ENCODE measurements at places on chromosomes 1 and 21.
A peak's percentile ranks its signal among the peaks of the same experiment; 100 is the strongest.

DNA sequence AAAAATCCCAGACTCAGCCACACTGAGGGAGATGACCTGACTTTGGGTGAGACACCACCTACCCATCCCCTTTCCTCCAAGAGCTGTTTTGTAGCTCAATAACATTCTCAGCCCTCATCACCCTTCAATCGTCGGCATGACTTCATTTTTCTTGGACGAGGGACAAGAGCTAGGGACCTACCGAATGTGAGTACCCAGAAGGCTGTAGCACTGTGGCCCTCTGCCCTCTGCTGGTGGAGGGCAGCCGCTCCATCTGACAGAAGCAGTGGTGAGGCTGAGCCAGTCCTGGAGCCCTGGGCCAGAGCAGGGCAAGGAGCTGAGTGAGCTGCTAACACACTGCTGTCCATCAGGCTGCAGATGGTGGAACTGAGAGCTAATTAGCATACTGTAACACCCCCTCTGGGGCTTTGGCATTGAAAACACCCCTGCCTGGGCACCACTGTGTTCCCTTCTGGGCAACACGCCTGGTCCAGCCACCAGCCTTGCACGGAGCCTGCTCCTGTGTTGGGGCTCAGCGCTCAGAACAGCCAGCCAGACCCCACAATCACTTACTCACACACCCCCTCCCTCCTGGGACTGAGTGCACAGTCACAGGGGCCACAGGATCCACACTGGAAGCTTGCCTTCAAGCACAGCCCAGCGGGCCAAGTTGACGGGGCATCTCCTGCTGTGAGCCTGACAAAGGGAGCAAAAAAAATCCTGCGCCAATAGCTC lies 18.3 kb upstream of the ALPL start:
- H3K27me3 ChIP-seq: peaks cover 6% of the 10 kb centered on the region
- H3K4me1 ChIP-seq: peaks cover 6% of the 10 kb centered on the region
- peak; percentile 50 for DNase-seq

- H3K36me3 ChIP-seq: peaks cover 12% of the 10 kb centered on the region
- peak overlapping the region; percentile 22 for H3K4me3 ChIP-seq
- H3K27ac ChIP-seq: peak overlapping the region; percentile 89
- DNase-seq: no peak
- H3K27me3 ChIP-seq: no peaks in the 10 kb centered on the region
Observed at GRCh38 chr1:230103306-230104173, 36.5 kb downstream of the GALNT2 start.

GRCh38 chr1:81174052-81174451 lies 626.7 kb upstream of the ADGRL2 start:
- no peak overlapping the region for H3K4me3 ChIP-seq
- H3K27ac ChIP-seq: no peak overlapping the region
- DNase-seq: no peak
- no peaks in the 10 kb centered on the region for H3K36me3 ChIP-seq
- H3K27me3 ChIP-seq: no peaks in the 10 kb centered on the region

- no peak overlapping the region for H3K4me3 ChIP-seq
- no peaks in the 10 kb centered on the region for H3K27me3 ChIP-seq
- no peak for DNase-seq
Observed at GRCh38 chr1:14999441-14999840, 154.1 kb upstream of the TMEM51 start.

GRCh38 chr1:20275319-20275925 lies 15.3 kb upstream of the VWA5B1 start:
- no peaks in the 10 kb centered on the region for H3K36me3 ChIP-seq
- no peak overlapping the region for H3K27ac ChIP-seq
- no peak overlapping the region for H3K4me3 ChIP-seq
- no peak for DNase-seq
- H3K4me1 ChIP-seq: no peaks in the 10 kb centered on the region

DNA sequence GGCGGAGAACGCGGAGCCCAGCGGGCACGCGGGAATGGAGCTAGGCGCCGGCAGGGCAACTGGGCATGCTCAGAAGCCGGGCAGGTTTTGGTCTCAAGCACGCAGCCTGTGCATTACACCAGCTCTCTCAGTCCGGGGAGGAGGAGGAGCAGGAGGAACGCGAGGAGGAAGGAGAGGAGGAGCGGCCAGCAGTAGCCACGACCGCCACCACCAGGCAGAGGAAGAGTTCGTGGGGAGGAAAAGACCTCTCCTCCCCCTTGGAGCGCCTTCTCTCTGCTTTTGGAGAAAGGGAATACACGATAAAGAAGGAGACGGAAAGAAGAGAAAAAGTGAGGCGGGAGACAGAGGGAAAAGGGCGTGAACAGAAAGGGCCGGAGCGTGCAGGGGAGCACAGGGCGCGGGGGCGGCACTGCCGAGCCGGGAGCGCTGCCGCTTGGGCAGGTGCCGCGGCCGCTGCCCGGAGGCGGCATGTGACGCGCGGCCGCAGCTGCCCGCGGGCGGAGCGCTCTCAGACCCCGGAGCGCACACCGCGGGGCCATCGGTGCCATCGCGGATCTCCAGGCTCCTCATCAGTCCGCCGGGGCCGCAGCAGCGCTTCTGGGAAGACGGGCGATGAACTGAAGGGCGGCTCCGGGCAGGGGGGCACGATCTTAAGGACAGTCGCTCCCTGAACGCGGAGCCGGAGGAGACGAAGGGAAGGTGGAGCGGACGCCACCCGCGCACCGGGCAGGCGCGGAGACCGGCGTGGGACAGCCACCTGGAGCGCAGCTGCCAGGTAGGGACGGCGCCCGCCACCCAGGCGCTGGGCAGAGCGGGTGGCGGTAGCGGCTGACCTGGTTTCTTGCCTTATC lies at the start of gene CHRM3:
TSS of gene CHRM3 (plus strand) at position 116 of the 851 bp plus-strand sequence. CDS start 520,884 bp downstream, outside the sequence.
- peak; percentile 44 for DNase-seq
- H3K27me3 ChIP-seq: peaks cover 60% of the 10 kb centered on the region
- H3K27ac ChIP-seq: no peak within 1 kb of the TSS
- peaks cover 21% of the 10 kb centered on the region for H3K4me1 ChIP-seq

DNA sequence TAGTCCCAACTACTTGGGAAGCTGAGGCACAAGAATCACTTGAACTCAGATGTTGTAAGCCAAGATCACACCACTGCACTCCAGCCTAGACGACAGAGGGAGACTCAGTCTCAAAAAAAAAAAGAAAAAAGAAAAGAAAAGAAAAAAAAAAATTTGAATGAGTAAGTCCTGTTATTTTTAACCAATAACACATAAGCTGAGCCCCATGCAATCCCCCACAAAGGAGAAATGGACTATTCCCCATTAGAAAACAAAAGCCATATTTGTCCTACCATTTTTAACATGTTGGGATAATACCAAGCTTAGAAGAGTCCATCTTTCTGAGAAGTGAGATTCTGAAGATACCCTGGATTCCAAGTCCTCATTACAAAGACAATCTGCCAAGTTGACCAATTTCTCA lies 32.4 kb downstream of the LTN1 start:
- DNase-seq: no peak
- H3K27me3 ChIP-seq: no peaks in the 10 kb centered on the region
- peaks cover 10% of the 10 kb centered on the region for H3K4me1 ChIP-seq
- no peak overlapping the region for H3K4me3 ChIP-seq
- no peak overlapping the region for H3K27ac ChIP-seq
- peaks cover 24% of the 10 kb centered on the region for H3K36me3 ChIP-seq

DNA sequence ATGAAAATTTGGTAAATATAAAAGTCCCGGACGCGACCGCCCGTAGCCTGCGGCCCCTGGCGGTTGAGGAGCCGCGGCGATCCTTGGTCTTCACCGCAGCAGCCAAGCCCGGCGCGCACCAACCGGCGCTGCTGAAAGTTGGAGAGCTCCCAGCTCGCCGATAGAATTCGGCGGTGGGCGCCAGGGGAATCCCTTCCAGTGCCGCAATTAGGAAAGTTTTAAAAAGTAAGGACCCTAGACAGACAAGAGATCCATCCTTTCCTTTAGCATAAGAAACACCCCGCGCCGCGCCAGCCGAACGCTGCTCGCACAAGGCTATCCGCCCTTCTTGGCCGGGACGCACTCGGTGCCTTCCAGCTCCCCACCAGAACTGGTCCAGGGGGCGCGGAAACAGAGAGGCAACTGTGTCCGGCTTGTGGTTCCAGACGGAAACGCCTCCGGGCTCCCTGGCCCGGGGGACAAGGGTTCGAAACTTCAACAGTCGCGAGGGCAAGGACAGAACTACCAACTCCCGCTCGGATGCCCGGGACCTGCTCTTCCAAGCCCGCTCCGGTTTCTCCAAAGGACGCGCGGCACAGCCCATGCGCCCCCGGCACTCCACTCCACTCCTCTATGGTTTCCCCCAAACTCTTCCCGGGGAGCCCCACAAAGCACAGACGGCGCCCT lies 1.7 kb downstream of the FAM78B start:
- peaks cover 61% of the 10 kb centered on the region for H3K27me3 ChIP-seq
- H3K4me1 ChIP-seq: peaks cover 21% of the 10 kb centered on the region
- no peaks in the 10 kb centered on the region for H3K36me3 ChIP-seq
- H3K27ac ChIP-seq: no peak overlapping the region
- H3K4me3 ChIP-seq: peak overlapping the region; percentile 71

DNA sequence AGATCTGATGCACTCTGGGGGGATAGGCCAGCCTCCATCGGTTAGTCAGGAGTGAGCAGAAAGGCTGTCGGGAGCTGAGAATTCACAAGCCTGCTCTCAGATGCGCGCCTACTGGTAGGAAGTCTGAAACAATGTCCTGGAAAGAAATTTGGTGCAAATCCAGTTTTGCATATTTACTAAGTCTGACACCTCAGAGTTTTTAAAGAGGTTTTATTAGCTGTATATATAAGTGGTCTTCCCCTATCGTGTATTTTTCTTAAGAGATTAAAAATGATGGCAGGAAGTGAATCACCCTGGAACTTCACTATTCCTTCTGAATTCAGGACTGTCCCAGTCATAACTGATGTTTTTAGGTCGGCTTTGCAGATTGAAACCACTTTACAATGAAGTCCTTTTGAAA lies 99.8 kb upstream of the C1orf105 start:
- H3K4me1 ChIP-seq: no peaks in the 10 kb centered on the region
- no peaks in the 10 kb centered on the region for H3K27me3 ChIP-seq
- H3K4me3 ChIP-seq: no peak overlapping the region

- H3K36me3 ChIP-seq: no peaks in the 10 kb centered on the region
- H3K27ac ChIP-seq: no peak overlapping the region
- peaks cover 13% of the 10 kb centered on the region for H3K27me3 ChIP-seq
- no peak overlapping the region for H3K4me3 ChIP-seq
- H3K4me1 ChIP-seq: no peaks in the 10 kb centered on the region
Observed at GRCh38 chr1:171286032-171286705, 27.8 kb upstream of the FMO4 start.

- DNase-seq: no peak
- H3K4me1 ChIP-seq: no peaks in the 10 kb centered on the region
- no peaks in the 10 kb centered on the region for H3K27me3 ChIP-seq
- H3K4me3 ChIP-seq: no peak overlapping the region
- no peaks in the 10 kb centered on the region for H3K36me3 ChIP-seq
Observed at GRCh38 chr1:99177465-99177864, 86.8 kb upstream of the PLPPR4 start.

- H3K4me1 ChIP-seq: peaks cover 31% of the 10 kb centered on the region
- DNase-seq: no peak
- peaks cover 4% of the 10 kb centered on the region for H3K36me3 ChIP-seq
- H3K4me3 ChIP-seq: no peak overlapping the region
Observed at GRCh38 chr1:183889095-183889494, 84.2 kb downstream of the RGL1 start.

- no peak overlapping the region for H3K27ac ChIP-seq
- H3K4me3 ChIP-seq: no peak overlapping the region
- H3K4me1 ChIP-seq: no peaks in the 10 kb centered on the region
- H3K27me3 ChIP-seq: no peaks in the 10 kb centered on the region
Observed at GRCh38 chr1:56617141-56617540, 28.0 kb upstream of the PRKAA2 start.

- no peak for DNase-seq
- H3K4me3 ChIP-seq: no peak overlapping the region
- no peaks in the 10 kb centered on the region for H3K4me1 ChIP-seq
- no peaks in the 10 kb centered on the region for H3K27me3 ChIP-seq
- peaks cover 42% of the 10 kb centered on the region for H3K36me3 ChIP-seq
Observed at GRCh38 chr1:19901653-19902052, 19.5 kb downstream of the OTUD3 start.

GRCh38 chr1:46675549-46676314 lies 4.1 kb downstream of the TEX38 start:
- peaks cover 24% of the 10 kb centered on the region for H3K36me3 ChIP-seq
- no peaks in the 10 kb centered on the region for H3K27me3 ChIP-seq
- H3K4me1 ChIP-seq: peaks cover 35% of the 10 kb centered on the region

DNA sequence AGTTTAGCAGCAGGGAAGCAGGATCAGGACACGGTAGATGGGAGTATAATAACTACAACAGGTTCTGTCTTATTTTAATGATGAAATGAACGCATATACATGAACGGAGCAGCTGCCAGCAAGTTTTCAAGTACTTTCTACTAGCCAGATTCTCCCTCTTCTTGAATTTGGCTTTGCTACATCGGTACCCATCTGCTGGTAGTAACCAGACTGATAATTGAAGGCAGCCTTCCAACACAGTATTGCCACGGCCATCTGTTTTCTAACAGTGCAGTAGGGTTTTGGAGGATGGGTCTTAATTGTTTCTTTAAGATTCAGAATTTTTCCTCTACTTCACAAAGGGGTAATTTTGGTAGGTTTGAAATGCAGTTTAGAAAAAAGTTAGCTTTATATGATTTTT lies 33.4 kb downstream of the CENPF start:
- H3K27ac ChIP-seq: no peak overlapping the region
- DNase-seq: no peak
- no peak overlapping the region for H3K4me3 ChIP-seq

DNA sequence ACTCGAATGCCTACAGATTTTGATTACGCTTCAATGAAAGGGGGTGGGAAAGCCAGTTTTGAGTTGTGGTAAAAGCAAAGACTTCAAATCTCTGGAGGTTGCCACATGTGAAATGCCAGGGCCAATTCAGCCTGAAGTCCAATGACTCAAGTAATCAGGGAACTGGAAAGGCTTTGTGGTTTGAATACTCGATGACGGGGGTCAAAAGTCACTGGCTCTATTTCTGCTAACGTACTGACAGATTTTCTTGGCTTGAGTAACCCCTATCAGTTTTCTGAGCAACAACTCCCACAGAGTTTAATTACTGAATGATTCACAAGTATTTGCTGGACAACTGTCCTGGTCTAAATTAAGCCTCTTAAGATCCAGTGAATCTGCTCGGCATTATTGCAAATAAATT lies 152.2 kb downstream of the SIPA1L2 start:
- no peak for DNase-seq
- H3K36me3 ChIP-seq: no peaks in the 10 kb centered on the region
- peaks cover 11% of the 10 kb centered on the region for H3K27me3 ChIP-seq
- H3K27ac ChIP-seq: no peak overlapping the region
- no peaks in the 10 kb centered on the region for H3K4me1 ChIP-seq

DNA sequence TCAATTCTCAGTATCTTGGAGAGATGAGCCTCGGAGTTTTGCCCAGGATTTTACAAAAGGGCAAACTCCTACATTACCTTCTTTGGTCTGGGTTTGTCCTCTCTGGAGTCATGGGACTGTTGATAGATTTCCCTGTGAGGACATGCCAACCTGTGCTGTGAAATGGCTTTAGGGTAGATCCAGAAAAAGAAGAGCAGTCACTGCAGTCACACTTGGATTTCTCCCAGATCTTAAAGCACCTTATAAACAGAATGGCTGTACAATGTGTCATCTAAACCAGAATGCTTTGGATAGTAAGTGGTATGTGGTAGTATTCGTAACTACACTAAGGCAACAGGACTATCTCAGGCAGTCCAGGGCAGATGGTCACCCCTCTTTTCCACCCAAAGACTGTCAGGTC lies 1.9 kb upstream of the CSRP1 start:
- no peaks in the 10 kb centered on the region for H3K27me3 ChIP-seq
- H3K4me3 ChIP-seq: no peak overlapping the region
- no peak overlapping the region for H3K27ac ChIP-seq

Measured in activated naive CD4-positive, alpha-beta T cell treated with anti-CD3 and anti-CD28 coated beads for 36 hours (primary cell).